SHP77 (cell line): ENCODE measurements at places on chromosomes 5 and 9.

- DNase-seq: no peak
These were observed 115.2 kb upstream of the ST8SIA4 start for GRCh38 chr5:101018299-101018698.

DNA sequence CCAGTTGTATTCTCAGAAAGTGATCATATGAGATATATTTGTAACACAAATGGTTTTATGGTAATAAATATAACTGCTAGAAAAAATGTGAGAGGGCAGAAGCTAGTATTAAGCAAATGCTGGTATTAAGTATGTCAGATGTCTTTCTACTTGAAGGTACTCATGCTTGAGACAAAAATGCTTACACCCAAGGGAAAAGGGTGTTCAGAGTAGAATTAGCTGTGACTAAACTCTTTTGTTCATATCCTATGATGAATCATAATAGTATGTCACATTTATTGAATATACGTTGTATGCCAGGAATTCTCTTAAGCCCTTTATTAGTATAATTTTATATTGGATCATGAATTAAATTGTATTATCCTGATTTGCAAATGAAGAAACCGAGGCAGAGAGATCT, 2.2 kb downstream of the ADGRV1 start:
- DNase-seq: no peak

DNA sequence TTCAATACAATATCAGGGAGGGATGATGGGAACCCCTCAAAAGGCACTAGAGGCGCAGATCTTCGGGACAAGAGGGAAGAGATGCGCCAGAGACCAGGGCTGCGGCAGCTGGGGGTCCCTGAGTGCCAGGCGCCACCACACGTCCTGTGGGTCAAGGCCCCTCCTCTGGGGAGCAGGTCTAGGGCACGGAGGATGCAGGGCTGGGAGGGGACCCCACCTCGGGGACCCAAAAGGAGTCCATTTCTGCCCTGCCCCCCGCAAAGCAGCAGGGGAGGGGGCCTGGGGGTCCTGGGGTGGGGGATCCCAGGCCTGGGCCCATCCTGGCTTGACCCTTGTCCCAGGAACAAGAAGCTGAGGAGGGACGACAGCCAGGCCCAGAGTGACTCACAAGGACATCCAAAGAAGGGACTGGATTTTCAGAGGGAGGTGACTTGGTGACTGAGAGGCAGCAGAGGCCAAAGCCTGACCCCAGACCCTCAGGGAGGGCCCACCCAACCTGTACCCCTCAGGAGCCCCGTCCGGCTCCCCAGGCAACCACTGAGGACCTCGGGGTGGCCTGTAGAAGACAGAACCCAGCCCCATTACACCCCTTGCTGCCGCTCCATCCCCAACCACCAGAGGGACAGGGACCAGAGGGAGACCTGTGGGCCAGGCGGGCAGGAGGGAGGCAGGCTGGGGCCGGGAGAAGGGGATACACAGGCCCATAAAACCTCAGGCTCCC, 54.2 kb downstream of the LRSAM1 start:
- DNase-seq: peak; percentile 10

- DNase-seq: no peak
These were observed 315.0 kb downstream of the EDIL3 start for GRCh38 chr5:84069608-84070179.

DNA sequence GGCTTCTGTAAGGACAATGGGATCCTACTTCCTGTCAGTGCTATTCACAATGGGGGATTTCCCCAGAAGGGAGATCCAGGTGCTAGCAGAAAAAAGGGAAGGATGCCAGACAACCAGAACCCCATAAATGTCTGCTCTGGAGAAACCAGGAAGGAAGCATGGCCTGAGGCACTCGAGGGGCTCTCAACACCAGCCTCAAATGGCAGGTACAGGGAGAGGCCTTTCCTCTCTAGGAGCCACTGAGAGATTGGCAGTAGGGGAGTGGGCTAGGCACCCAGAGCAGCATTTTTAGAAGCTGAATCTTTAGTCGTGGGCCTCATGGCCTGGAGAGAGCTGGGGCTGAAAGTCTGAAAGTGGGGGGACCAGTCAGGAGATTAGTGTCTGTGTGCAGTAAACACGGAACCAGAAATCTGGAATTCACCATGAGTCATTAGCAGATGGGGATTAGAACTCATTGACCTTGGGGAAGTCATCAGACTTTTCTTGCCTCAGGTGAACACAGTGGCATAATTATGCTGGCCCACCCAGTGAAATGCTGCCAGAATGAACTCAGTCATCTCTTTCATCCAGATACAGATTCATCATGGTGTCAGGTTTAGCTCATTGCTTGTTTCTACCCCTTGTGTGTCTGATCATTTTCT, 28.3 kb downstream of the ARHGEF28 start:
- no peak for DNase-seq

DNA sequence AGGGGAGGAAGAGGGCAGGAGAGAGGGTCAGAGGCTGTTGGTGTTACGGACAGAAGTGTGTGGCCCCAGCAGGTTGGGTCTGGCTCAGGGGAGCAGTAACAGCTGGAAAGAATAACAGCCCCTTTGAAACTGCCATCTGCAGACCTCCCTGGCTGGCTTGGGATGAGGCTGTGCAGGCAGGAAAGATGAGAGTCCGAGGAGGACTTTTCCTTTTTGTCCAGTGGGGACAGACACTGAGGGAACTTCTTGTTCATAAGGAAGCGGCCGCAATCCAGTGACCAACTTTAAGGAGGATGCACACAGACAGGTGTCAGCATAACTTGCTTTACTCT, 14.8 kb upstream of the PLEKHG4B start:
- DNase-seq: no peak

DNA sequence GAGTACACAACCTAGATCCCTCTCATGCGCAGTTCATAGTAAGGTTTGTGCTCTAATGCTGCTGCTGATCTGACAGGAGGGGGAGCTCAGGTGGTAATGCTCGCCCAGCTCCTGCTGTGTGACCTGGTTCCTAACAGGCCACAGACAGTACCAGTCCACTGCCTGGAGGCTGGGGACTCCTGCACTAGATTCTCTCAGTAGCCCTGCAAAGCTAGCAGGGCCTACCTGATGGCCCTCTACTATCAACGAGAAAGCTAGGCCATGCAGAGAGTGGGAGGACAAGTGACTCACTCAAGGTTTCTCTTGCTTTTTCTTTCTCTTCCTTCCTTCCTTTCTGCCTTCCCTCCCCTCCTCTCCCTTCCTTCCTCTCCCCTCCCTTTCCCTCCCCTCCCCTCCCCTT, 55.1 kb upstream of the TEX48 start:
- no peak for DNase-seq

DNA sequence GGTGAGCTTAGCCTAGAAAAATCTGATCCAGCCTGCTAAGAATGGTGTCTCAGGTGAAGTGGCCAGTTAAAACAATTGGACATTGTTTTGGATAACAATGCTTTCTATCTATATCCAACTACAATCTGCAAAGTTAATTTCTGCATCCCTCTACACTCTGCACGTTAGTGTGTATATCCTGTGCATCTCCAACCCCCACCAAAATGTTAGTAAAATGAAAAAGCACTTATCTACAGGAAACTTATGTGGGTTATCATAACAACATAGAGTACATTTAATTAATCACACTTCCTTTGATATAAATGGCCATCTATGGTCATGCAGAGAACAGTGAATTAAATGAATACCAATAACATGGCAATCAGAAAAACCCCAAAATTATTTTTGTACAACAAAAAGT, 158.7 kb downstream of the NFIB start:
- no peak for DNase-seq

DNA sequence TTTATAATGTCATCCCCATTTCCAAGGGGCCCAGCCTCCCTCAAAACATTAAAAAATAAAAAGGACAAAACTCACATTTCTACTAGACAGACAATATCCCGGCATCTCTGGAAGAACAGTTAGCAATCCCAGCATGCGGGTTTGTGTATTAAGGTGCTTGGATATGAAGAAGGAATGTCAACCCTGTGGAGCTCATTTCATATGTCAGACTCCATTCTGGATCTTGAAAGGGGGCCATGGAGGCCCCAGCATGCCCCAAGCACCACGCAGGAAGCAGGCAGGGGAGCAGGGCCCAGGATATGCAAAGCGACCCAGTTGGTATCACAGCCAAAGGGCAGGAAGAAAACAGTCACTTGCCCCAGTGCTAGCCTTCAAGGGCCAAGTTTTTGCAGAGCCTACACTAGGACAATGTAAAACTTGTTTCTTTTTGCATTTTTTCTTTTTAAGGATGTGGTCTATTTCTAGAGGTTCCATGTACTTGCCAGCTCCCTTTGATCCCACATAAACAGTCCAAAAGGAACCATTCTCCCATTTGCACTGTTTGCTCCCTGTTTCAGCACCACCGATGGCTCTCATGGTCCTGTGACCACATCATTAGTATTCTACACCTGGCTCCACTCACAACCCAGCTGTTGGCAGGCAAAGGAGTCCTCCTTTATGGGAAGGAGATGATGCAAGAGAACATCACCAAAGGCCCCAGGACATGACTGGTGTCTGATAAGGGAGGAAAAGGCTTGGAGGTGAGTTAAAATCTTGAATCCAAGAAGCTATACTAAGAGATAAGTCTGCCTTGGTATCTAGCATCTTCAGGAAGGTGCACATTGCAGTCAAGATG, 58.3 kb downstream of the FGF1 start:
- peak; percentile 13 for DNase-seq

DNA sequence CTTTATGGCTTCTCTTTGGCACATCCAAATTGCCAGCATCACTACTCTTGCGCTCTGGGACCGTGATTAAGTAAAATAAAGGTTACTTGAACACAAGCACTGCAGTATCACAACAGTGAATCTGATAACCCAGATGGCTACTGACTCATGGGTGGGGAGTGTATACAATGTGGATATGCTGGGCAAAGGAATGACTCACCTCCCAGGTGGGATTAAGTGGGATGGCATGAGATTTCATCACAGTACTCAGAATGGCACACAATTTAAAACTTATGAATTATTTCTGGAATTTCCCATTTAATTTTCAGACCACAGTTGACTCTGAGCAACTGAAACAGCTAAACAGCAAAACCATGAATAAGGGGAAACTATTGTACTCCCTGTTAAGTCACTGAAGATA, 4.3 kb downstream of the GFM2 start:
- no peak for DNase-seq

GRCh38 chr5:90274216-90274615, 135.3 kb downstream of the CETN3 start:
- no peak for DNase-seq

DNA sequence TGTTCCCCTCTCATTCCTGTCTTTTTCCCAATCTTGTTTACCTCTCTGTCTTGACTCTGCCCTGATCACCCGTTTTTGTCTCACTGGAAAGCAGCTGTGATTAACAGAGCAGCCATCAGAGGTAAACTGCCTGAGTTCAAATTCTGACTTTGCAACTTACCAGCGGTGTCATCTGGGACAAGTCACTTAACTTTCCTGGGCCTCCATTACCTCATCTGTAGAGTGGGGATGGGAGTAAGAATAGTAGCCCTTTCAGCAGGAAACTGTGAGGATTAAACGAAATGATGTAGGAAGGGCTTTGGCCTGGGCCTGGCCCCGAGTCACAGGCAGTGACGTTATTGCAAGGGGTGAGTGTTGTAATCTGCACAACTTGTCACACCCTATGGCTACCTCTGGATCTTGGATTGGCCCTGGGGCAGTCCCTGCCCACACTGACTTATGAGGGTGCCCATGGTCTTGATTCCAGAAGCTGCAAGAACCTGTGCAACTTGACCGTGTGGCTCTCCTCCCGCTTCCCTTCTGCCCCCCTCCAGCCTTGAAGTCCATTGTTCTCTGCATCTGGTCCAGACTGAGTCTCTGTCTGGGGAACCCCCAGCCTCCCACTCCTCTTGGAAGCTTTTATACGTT, 657 bp upstream of the PCDH12 start:
- no peak for DNase-seq

DNA sequence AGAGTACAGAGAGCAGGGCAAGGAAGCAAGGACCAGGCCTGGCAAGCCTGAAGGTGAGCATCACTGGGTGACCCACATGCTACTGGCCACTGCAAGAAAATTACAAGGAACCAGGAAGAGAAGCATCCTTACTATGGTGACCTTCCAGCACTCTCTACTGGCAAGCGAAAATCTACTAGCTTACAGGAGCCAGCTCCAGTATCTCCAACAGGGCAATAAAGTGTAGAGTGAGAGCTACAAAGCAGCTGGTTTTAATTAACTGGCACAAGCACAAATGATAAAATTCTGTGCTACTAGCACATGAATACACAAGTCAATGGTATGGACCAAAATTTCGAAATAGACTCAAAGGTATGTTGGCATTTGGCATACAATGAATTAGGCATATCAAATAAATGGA, 113.3 kb upstream of the CAST start:
- no peak for DNase-seq

- DNase-seq: no peak
These were observed 5.5 kb upstream of the SURF6 start for GRCh38 chr9:133341369-133342068.

- DNase-seq: no peak
These were observed 359.3 kb downstream of the LRRC70 start for GRCh38 chr5:62937661-62938558.

- no peak for DNase-seq
These were observed 970 bp upstream of the ARRDC1 start for GRCh38 chr9:137604345-137605086.

DNA sequence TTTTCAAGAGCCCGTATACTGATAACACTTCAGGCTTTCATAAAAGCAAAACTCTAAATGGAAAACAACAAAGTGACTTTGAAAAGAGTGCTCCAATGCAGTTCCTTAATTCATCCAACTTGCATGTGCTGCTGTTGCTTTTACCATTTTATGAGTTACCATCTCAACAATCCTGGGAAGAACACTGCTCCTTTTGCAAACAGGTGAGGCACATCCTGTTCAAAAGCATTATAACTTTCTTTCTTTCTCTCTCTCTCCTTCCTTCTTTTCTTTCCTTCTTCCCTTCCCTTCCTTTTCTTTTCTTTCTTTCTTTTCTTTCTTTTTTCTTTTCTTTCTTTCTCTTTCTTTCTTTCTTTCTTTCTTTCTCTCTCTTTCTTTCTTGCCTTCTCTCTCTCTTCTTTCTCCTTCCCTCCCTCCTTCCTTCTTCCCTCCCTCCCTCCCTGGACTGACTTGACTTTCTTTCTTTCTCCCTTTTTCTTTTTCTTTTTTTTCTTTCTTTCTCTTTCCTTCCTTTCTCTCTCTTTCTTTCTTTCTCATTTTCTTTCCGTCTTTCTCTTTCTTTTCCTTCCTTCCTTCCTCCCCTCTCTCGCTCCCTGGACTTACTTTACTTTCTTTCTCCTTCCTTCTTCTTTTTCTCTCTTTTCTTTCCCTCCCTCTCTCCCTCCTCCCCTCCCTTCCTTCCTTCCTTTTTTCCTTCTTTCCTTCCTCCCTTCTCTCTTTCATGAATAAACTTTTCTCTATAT, 11.2 kb upstream of the PARP8 start:
- no peak for DNase-seq
